ENCODE measurements at places on chromosomes 13 and 19.

DNA sequence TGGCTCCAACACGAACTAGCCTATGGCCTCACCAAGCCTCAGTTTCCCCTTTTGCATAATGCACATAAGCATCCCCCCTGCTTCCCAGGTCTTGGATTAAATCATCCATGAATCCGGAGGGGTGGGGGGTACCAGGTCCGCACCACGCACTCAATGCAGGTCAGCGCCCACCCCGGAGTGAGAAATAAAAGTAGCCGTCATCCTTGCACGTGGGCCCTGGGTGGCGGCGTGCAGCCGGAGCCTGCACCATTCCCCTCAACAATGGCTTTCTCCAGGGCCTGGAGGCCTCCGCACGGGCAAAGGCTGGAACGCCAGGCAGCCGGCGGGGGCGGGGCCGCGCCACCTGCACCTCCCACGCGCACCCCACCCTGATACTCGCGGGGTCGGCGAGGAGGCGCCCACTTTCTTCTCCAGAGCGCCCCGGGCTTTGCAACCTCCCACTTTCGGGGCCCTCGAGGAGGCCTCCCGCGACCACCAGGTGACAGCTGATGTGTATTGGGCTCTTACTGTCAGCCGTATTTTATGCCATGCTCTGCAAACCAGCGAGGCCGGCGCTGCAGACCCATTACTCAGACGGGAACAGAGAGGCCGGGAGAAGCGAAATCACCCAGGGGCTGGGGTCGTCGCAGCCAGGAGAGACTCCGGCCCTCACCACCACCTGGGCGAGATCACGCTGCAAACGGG, 767 bp upstream of the GADD45B start:
- peak; percentile 67 for DNase-seq

GRCh38 chr13:50389726-50390125, 374.5 kb downstream of the KCNRG start:
- no peak for DNase-seq

DNA sequence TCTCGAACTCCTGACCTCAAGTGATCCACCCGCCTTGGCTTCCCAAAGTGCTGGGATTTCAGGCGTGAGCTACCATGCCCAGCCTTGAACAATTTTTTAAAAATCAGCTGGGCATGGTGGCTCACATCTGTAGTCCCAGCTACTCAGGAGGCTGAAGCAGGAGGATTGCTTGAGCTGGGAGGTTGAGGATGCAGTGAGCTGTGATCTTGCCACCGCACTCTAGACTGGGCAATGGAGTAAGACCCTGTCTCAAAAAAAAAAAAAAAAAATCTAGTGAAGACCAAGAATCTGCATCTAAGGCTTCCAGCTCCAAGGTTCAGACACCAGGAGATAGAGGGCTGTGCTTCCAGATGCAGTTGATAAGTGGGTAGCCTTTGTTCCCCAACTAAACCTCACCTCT, 17.1 kb downstream of the DNASE2 start:
- DNase-seq, result no peak

GRCh38 chr13:48539550-48539949, 6.7 kb upstream of the RCBTB2 start:
- DNase-seq, result no peak
